ENCODE measurements at places on chromosomes 5 and 9. TPM values are rescaled to one million over a fixed set of nuclear protein-coding genes. Genes with fewer than 3 reads are reported as not detected.

Gene FKBP15
- 22.0 TPM for total RNA-seq

Gene DNAH5
- total RNA-seq, result not detected

Gene ANGPTL2
- 4.4 TPM for total RNA-seq

Gene ST6GALNAC4
- total RNA-seq, result 11.8 TPM

Gene GRXCR2
- not detected for total RNA-seq

Gene C9orf50
- not detected for total RNA-seq

Gene CENPH
- 56.9 TPM for total RNA-seq

Gene OMD
- not detected for total RNA-seq

Gene TAF11L10
- total RNA-seq, result 1.4 TPM

Gene PHF24
- total RNA-seq, result 0.11 TPM

Gene LMAN2
- 97.7 TPM for total RNA-seq

Gene PCDHB9
- total RNA-seq, result 5.6 TPM

Gene NUTM2G
- total RNA-seq, result not detected

Gene CER1
- 28.8 TPM for total RNA-seq

Gene PCDHGB1
- 7.6 TPM for total RNA-seq

Gene TUSC1
- not detected for total RNA-seq

Gene GABRG2
- not detected for total RNA-seq

Gene FBXW5
- total RNA-seq, result 76.7 TPM

Gene SLC6A7
- total RNA-seq, result not detected

Gene ENG
- 29.9 TPM for total RNA-seq

Gene TXNDC8
- total RNA-seq, result not detected

Gene SREK1IP1
- total RNA-seq, result 32.3 TPM

Gene MSX2
- not detected for total RNA-seq

Gene PIP5K1B
- total RNA-seq, result not detected

Gene MUSK
- total RNA-seq, result not detected

Gene FCN1
- not detected for total RNA-seq

Gene ZNF462
- total RNA-seq, result 40.5 TPM

Gene UBAC1
- total RNA-seq, result 58.2 TPM

Gene FRRS1L
- 0.41 TPM for total RNA-seq

Gene MEIKIN
- total RNA-seq, result not detected

Gene CATSPER3
- total RNA-seq, result 0.90 TPM

Gene GALNT12
- 0.54 TPM for total RNA-seq

Gene SLC25A2
- 0.88 TPM for total RNA-seq

Gene SOX30
- total RNA-seq, result not detected

Gene FAT2
- total RNA-seq, result not detected

Gene INSL4
- total RNA-seq, result not detected

Gene PCDHB10
- total RNA-seq, result 2.8 TPM

Gene IRX4
- not detected for total RNA-seq

Gene IL7R
- total RNA-seq, result 7.7 TPM

Gene STPG3
- total RNA-seq, result 0.35 TPM

Gene ADRB2
- total RNA-seq, result not detected

Gene JAKMIP2
- 85.5 TPM for total RNA-seq

Gene ITK
- total RNA-seq, result not detected

Gene CEP120
- total RNA-seq, result 25.7 TPM

Gene TMEM203
- total RNA-seq, result 41.8 TPM

Gene KCNN2
- total RNA-seq, result 0.17 TPM

Gene LHX3
- total RNA-seq, result 0.11 TPM

Gene ZBTB6
- 10.5 TPM for total RNA-seq

Gene CTSL
- 17.0 TPM for total RNA-seq

Gene PDGFRB
- total RNA-seq, result 58.3 TPM

Gene PCDHA9
- 0.37 TPM for total RNA-seq

Gene ANKH
- total RNA-seq, result 8.8 TPM

Gene BTNL3
- total RNA-seq, result not detected

Gene PCDHA6
- 12.7 TPM for total RNA-seq

Gene PCDHGB5
- 43.3 TPM for total RNA-seq

Gene CDC23
- 55.1 TPM for total RNA-seq

Gene NR2F1-AS1
- 1.8 TPM for total RNA-seq
